Activated CD4-positive, CD25-positive, alpha-beta regulatory T cell (primary cell): ENCODE measurements at places on chromosomes 7 and 10.

DNA sequence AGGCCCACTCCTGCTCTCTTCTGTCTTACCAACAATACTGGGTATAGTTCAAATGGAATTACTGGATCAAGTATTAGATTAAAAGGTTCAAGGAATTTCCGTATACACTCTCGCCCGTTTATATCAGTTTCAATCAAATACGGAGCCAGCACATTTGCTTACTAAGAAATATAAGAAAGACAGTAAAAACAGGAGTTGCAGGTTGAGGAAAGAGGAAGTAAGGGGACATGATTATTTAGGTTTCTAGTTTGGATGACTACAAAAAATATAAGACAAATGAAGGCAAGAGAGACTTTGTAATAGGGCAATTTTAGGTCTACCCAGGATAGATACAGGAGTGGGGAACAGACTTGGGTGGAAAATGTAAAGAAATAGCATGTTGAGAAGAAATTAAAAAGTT, 109.9 kb upstream of the ABI1 start:
- no peak for DNase-seq

GRCh38 chr10:52696232-52696631, 76.4 kb downstream of the MBL2 start:
- no peak for DNase-seq

DNA sequence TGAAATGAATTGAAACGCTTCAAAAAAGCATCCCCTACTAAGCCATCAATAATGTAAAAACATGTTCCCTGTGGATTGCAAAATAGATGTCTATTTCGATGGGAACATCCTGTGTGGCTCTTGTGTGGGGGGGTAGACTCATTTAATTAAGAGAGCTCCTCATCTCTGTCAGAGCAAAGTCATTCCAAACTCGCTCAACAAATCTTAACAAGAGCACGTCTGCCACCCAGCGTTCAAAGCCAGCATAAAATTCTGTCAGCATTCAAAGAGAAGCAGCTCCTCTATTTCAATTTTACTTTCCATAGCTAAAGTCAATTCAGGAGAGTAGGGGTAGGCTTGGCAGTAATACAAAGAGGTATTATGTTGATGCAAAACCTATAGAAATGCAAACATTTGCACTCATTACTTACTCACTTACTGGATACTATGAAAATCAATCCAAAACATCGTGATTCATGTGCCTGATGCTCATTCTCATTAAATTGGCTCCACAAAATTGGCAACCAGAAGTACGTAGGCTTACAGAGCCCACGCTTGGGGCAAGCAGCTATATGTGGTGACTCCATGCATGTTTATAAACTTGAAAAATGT, 114.9 kb downstream of the IPMK start:
- DNase-seq: no peak

DNA sequence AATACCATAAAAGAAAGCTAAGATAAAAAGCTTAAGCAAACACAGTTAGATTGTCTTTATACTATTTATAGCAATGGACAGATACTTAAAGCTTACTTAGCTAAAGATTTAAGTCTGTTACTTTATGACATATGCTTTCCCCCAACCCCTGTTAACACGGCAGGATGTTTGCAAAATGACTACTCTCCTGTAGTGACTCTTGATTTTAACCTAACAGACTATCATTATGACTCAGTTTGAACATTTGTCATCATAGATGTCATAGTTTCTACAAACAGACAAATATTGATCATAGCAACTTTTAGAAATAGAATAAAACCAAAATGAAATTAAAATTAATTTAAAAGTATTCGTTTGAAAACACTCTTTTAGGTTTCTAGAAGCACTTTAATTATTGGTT, 7.8 kb upstream of the COMMD3 start:
- DNase-seq: no peak

DNA sequence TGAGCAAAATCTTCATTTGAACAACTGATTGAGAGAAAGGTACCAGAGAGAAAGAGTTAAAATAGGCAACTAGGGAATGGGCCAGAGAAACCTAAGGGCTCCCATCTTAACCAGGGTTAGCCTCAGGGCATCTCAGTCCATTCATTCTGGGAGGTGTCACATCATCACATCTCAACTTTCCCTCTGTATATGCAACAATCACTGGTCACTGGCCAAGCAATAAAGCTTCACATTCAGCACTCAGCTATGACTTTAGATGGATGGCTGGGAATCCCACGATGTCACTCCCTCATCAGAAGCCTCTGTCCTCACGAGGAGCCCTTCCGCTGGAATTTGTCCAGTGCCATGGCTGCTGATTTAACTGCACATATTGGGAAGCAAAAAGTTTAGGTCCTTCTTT, 172.1 kb upstream of the MGMT start:
- DNase-seq: no peak

DNA sequence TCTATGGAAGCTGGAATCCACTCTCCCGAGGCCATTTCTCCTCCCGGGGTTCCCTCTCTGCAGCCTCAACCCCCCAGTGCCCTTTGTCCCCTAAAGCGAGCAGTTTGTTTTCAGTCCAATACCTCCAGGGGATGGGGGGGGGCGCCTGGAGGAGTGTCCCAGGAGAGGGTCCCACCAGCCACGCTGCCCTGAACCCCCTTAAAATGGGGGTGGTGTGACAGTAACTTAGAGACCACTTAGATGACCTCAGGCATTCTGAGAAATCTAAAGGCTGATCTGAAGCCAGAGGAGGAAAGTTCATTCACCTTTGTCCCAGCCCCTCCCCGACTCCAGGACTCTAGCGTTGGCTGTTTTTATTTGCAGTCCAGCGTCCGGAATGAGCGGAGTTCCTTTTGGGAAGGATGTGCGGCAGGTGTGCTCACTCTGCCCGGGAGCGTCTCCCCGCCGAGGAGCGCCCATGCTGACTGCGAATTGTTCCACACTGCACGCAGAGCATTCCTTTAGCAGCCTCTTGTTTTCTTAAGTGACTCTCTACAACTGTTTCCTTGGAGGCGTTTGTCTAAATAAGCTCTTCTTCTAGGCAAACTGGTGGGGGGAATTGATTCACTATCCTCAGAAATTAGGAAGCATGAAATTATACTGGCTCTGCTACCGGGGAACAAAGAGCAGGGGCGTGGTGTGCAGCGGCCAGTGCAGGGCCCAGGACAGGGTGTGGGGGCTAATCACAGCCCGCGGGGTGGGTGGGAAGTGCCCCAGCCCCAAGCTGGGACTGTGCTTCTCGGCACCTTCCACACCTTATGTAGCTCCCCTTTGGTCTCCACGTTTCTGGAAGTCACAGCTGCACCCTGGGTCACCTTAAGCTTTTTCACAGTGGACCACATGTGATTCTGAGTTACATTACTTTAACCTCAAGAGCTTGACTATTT, 46.3 kb downstream of the SYPL1 start:
- DNase-seq: no peak

DNA sequence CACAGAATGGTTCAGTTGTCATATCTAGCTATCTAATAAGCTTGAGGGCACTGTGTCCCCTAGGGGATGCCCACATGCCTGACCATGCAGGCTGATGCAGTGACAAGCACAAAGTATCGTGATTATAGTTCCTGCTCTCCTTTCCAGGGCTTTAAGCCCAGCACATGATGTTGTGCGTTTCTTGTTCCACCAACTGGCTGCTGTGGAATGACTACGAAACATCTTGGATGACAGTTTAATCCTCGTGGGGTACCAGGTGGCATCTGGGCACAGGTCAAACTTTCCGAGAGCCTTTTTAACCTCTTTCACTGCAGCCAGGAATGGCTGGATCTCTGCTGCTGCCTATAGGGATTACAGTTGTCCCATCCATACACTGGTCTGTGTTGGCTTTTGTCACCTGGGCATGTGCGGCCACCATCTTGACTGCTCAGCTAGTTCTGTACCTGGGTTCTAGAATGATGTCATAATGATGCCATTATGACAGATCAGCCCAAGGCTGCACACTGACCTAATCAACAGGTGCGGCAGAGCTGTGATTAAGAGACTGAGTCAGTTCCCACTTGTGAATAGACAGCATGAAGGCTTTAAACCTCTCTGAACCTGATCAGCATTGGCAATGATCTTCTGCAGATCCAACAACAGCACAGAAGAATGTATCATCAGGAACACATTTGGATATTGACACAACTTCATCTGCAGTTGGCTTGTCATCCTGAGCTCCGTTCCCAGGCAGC, 144.1 kb downstream of the DLG5 start:
- no peak for DNase-seq

- DNase-seq: no peak
Measured at GRCh38 chr10:66365686-66366085, 560.1 kb upstream of the LRRTM3 start.

- DNase-seq: no peak
Measured at GRCh38 chr7:86149024-86149665, 494.6 kb upstream of the GRM3 start.

GRCh38 chr10:93115661-93116383, 42.1 kb downstream of the CYP26A1 start:
- DNase-seq: peak; percentile 44

DNA sequence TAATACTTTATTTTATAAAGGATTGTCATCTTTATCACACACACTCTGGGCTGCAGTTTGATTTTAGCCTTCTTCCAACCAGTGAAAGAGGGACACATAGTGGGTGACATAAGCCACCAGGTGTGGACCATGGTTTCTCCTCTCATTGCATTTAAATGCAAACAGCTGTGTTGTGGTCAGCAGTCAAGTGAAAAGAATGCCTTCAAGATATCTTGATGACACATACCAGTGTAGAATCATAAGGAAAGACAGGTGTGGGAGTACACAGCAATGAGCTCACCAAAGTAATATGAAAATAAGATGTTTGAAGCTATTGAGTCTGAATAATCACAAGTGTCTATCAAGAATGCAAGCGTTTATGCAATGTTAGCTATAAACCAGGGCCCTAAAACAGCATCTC, 580.0 kb downstream of the XPNPEP1 start:
- DNase-seq: no peak

- no peak for DNase-seq
Measured at GRCh38 chr10:72645263-72645858, 19.5 kb upstream of the MICU1 start.
